ENCODE measurements at places on chromosomes 12 and 14.

GRCh38 chr12:118033902-118034301 is 17.4 kb downstream of the RFC5 start:
- DNase-seq, result no peak

DNA sequence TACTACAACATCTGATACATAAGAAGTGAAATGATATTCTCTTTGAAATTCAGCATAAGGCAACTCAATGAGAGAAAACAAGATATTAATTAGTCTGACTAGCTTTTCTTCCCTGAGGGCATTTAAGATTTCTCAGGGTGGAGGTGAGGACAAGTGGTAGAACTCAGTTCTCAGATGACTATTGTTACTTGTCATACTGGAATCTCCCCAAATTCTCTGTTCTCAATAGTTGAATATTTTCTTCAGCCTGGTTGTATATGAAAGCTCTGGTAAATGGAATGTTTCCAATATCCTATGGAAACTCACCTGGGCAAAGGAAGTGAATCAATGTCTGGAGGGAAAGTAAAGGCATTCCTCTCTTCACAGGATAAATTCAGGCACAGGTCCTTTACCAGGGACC is 18.2 kb upstream of the ITGA5 start:
- DNase-seq, result no peak

DNA sequence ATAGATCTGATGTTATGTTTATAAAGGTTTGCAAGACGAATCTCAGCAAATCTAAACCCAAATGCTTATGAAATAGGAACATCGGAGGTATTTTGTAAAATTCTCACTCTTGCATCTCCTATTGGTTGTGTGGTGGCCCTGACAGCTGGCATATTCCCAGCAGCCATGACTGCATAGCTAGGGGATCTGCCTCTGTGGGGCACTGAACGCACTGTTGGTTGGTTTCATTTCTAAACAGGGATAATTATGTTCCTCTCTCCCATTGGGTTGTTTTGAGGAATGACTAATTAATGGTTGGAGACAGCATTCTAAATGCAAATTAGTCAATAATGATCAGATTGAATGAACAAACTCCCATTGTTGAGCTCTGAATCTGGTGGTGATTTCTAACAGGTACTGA is 2.7 kb upstream of the BEST3 start:
- no peak for DNase-seq

- DNase-seq, result no peak
Measured at GRCh38 chr12:127628645-127629044, 638.3 kb upstream of the TMEM132C start.

GRCh38 chr12:52217223-52217622 is 15.8 kb upstream of the KRT7 start:
- peak; percentile 36 for DNase-seq

DNA sequence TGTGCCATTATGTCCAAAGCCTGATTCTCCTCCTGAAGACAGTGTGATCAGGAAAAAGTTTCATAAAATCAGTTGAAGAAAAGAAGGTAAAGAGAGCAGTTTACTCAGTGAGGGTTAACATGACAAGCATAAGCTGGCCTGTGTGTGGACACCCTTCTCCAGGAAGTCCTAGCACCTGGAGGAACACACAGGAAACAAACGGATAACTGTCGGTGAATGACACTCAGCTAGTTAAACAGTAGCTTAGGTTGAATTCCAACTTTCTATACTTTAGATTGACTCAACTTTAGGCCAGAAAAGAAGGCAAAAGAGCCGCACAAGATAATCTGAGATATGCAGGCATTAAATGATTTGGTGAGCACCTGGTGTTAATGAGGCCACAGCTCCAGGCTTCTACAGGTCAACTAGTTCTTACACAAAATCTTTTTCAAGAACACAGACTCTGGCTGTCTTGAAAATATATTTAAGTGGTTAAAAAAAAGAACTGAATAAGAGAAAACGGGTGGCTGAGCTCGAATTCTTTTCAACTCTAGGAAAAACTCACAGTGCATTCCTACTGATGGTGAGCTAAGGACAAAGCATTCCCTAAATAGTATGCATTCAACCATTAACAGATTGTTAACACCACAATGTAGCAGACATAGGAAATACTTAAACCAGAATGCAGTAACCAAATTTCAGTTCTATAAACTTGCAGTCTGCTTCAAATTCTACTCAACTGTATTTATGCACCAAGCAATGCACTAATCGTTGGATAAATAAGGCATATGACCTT is 56.9 kb upstream of the TSPAN8 start:
- DNase-seq, result no peak

- no peak for DNase-seq
Measured at GRCh38 chr12:122669397-122670070, 33.6 kb downstream of the HCAR2 start.

DNA sequence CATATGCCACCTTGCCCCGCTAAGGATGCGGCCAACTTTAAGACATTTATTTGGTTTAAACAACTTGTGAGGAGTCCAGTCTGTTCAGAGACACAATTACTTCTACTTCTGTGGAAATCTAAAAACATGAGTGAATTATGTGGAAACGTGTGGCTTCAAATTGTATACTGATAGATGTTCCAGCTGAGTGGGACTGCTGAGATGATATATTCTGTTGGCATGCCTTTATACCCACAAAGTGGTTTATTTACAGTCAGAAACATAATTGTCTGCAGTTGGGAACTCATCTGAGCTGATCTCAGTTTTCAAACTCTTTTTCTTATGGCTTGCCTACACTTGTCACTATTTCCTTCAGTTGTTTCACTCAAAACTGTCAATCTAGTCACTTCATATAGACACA is 67.8 kb downstream of the FLRT2 start:
- no peak for DNase-seq

- no peak for DNase-seq
Measured at GRCh38 chr14:36916668-36917067, 255.0 kb downstream of the PAX9 start.

DNA sequence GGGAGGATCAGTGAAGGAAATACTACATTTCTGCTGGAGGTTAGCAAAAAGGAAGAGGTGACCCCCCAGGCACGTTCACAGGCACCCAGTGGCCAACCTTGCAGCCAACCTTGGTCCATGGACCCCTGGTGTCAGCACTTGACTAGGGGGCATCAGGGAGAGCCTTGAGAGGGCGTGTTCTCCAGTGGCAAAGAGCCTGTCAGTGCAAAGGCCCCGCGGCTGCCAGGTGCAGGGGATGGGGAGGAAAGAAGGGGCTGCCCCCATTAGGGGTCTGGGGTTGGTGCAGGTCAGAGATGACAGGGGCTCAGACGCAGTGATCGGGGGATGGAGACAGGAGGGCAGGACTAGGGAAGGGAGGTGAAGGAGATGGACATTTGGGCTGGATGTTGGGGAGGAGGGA is 22.7 kb upstream of the ULK1 start:
- no peak for DNase-seq

GRCh38 chr12:6313326-6313940 is 3.0 kb downstream of the PLEKHG6 start:
- DNase-seq, result no peak

DNA sequence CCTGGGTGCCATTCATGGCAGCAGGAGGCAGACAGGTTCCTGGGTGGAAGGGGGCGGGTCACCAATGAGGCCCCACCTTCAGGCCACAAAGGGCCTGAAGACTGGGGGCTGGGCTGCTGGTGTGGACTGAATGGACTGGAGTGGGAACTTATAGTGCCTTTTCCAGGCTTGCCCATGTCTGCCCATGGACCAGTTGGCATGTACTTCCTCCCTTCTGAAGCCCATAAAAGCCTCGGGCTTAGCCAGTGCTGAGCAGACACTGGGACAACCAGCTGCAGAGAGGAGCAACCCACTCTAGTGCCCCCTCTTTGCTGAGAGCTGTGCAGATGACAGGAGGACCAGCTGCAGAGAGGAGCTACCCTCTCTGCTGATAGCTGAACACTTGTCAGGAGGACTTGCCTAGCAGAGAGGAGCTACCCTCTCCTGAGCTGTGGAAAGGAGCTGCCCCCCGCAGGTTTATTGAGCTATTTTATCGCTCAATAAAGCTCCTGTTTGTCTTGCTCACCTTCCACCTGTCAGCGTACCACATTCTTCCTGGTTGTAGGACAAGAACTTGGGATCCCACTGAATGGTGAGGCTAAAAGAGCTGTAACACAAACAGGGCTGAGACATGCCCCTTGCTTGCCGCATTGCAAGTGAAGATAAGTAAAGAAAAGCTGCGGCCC is 34.0 kb downstream of the APAF1 start:
- DNase-seq, result no peak

- DNase-seq, result no peak
Measured at GRCh38 chr12:87270919-87271318, 758.3 kb downstream of the C12orf50 start.

DNA sequence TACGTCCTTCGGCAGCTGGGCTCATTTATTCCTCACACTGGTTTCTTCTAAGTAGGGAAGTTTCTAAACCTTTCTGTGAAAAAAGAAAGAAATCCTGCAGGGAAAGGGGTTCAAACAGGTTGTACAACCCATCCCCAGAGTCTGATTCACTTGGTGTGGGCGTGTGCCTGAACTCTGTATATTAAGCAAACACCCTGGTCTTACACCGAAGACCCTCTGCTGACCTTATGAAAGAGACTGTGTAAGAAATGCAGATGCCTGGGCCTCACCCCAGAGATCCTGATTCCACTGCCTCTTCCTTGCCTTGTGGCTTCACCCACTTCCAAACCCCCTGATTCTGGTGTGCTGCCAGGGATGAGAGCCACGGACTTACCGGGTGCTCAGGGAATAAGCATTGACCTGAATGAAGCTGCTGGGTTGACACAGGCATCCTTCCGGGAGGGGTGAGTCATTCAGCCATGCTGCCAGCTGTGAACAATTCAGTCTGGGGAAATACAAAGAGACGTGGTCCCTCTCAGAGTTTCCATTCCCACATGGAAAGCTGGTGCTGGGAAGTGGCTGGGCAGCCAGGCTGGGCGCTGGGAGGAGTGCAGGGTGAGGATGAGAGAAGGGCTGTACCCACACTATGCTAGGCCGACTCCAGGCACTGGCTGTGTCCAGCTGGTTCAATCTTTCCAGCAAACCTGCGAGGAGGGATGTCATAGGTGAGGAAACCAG is 26.5 kb upstream of the ACTN1 start:
- DNase-seq, result peak; percentile 67

- no peak for DNase-seq
Measured at GRCh38 chr12:25904442-25904841, 54.0 kb upstream of the RASSF8 start.

DNA sequence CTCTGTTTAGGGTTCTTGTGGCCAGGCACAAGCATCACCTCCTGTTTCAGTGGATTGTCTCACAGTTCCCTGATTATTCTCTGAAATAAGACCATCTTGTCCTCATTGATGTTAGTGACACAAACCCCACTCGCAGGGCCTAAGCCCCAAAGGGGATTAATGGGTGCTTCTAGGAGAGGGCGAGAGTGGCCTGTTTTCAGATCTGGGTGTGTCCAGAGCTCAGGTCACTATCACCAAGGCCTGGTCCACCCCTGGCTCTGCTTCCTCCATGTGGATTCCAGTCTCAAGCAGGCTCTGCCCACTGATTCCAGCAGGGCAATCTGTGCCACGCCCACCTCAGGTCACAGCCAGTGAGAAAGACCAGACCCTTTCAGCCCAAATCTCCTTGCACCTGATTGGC is 361.9 kb downstream of the ADGRD1 start:
- no peak for DNase-seq

DNA sequence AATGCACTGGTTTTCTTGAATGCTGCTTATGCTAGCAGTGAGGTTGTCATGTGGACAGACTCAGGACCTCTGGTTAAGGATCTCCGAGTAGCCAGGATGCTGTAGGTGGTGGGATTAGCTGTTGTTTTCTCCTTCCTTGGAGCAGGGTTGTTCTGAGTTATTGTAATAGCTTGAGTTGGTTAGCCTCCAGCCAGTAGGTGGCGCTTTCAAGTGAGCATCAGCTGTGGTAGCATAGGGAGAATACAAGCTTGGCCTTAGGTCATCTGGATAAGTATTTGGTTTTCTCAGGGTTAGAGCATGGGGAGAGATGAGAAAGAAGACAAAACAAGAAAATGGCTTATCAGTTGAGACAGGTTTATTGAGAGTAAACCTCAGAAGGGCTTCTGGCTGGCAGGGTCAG is 299.7 kb upstream of the FBXO33 start:
- DNase-seq, result no peak

GRCh38 chr12:70043490-70044138 is 199.6 kb upstream of the CNOT2 start:
- DNase-seq, result no peak

- no peak for DNase-seq
Measured at GRCh38 chr12:16880864-16881285, 274.9 kb upstream of the LMO3 start.

GRCh38 chr12:75184516-75184915 is 25.1 kb downstream of the KCNC2 start:
- DNase-seq, result no peak

DNA sequence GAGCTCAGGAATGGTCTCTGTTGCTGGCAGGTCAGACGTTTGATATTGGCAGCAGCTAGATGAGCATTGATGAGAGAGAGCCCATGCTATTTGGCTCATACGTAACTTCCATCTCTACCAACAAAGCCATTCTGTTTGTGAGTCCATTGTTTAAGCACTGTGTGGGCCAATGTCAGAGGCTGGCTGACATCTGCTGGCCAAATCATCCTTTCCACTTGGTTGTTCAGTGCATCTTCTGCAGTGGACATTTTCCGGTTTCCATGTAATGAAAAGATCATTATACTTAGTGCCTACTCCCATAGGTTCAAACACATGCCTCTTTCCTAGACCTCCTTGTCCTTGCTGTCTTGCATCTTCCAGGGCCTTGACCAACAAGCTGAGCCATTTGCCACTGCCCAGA is 59.2 kb downstream of the IFT81 start:
- DNase-seq, result no peak

DNA sequence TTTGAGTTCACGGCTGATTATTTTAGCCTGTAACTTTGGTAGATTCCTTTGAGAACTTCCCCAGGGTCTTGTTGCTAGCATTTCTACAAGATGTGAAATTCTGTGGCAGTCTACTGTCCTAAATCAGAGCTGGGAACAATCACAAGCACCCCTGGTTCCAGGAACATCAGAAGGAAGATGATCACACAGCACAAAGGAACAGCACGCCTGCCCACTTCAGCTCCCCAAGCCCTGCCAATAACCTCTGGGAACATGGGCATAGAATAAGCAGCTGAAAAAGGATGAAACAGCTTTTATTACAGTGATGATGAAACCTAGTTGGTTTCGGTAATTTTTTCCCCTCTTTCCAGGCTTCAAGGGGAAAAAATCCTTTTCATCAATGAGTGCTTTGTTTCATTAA is 12.3 kb downstream of the GPR19 start:
- no peak for DNase-seq

GRCh38 chr12:47852096-47852571 is 32.4 kb upstream of the HDAC7 start:
- no peak for DNase-seq

- no peak for DNase-seq
Measured at GRCh38 chr14:44081146-44081545, 425.9 kb downstream of the FSCB start.
